Small intestine (tissue), 16 donors: ENCODE measurements at places on chromosomes 2 and 18. TPM values are rescaled to one million over a fixed set of nuclear protein-coding genes. Genes with fewer than 3 reads are reported as not detected.

The CCDC88A gene
- polyA plus RNA-seq: 3.0 TPM

The SLC38A11 gene
- polyA plus RNA-seq: 22.8 TPM

DNA sequence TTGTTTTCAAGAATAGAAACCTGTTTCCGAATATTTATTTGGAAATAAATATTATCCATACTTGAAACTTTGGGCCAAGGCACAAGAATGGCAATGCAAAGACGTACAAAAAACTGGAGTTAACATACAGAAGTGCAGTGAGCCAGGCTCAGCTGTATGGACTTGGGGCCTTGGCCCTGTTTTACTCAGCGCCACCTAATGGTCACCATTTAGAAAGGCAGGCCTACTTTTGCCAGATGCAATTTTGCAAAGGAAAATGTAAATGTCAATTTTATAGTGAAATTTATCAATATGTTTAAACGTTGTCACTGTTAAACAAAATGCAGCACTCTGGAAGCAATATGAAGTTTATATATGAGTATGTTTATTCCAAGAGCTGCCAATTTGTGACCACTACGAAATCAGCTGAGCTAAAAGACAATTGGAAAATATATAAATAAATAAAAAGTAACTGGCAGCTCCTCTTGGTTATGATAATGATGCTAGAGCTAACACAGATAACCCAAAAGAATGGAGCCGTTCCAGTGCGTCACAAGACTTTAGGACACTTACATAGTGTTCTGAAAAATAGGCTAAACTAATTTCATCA lies 155.0 kb downstream of the ARHGAP15 start:
- DNase-seq: peak; percentile 20

The DSC2 gene
- 15.9 TPM for polyA plus RNA-seq

DNA sequence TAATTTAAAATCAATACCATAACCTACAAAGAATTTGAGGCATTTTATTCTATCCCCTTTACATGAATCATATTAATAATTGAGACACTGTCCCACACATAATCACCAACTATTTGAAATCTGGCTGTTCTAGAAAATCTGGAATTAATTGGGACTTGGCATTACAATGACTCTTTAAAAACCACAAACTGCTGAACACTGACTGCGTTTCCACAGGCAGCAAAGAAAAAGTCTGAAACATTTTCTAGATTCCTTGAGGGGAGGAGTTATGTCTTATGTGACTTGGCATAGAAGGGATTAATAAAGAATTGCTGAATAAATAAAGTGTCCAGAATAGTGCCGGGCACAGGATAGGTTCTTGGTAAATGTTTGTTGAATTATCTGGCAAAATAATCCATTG lies 61.4 kb downstream of the GPR39 start:
- no peak for DNase-seq

DNA sequence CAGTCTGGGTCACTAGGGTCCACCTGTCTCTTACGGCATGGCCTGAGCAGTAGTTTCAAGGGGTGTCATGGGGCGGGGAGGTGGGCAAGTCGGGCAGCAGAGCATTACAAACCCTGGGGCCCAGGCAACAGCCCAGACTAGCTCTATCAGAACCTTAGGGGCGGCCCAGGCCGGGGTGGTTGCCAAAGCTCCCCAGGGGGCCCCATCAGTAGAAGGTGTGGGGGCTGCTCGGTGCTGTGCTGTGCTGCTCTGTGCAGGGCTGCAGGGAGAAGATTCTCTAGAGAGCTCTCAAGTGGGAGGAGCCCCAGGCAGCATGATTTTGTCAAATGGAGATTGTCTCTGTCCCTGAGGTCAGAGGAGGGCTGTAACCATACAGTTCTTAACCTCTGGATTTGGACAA lies 36.4 kb upstream of the SLC14A1 start:
- no peak for DNase-seq

The CDH20 gene
- not detected for polyA plus RNA-seq

- DNase-seq: no peak
Measured at GRCh38 chr18:21943456-21943855, 202.9 kb downstream of the MIB1 start.

- peak; percentile 62 for DNase-seq
Measured at GRCh38 chr2:219398721-219399363, 11.1 kb upstream of the DNPEP start.

DNA sequence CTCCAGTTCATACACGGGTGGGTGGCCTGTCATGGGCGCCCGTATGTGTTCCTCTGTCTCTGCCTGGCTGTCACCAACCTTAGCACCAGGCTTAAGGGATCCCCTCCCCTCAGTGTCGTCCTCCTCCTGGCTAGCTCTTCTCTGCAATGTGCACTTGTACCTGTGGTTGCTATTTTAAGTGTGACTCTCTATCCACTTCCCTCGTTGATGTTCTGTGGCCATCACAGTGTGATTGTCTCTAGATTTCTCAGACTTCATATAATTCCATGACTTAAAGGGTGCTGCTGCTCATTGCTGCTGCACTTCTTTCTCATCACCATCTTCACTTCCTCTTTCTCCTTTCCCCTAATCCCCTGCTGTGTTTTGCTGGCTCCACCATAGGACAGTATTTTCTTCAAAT lies 143.4 kb downstream of the EML6 start:
- DNase-seq: no peak

The BMPR2 gene
- 10.5 TPM for polyA plus RNA-seq

DNA sequence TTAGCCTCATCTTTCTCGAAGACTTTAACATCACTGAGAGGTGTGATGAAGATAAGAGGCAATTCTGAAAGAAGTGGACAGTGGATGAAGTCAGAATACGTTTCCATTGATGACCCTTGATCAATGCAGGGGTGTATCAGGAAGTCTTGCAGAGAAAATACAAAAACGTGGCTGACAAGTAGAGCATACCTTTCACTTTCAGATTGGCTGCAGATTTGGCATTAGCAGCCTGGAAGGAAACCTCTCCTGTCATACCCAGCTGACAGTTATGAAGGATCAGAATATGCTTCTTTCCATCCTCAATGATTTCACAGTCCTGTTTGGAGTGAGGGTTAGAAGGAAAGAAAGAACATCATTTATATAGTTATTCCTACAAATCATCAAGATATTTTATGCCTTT lies 152.5 kb downstream of the PLEKHA3 start:
- no peak for DNase-seq

- DNase-seq: no peak
Measured at GRCh38 chr2:172627181-172627580, 71.3 kb downstream of the PDK1 start.

DNA sequence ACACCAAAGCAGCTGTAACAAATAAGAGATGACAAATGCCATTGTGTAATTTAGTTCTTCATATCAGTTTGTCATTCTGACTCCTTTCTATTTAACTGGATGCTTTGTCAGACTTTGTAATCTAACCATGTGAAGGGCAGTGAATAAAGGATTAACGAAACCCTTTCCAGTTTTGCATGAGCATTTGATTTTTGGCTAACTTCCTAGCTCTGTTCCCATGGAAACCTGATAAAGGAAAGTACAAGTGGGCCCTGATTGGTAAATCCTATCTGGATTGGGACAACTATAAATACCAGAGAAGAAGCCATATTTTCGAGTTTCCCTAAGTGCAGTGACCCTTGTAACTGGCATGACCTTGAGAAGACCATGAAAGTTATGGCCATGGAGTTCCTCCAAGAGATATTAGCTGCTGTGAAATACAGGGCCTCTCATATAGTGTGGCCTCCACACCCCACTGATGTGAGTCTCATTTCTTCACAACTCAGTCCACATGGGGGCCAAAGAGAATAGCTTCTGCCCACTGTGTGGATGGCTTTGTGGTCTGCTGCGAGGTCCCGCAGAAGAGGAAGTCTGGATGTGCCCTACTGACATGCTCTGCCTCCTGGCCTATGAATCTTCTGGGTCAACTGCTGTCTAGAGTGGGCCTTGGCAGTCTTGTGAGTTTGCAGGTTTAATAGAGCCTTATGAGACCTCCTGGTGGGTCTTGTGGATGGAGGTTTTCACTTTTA lies 38.2 kb upstream of the CYP1B1 start:
- DNase-seq: no peak

DNA sequence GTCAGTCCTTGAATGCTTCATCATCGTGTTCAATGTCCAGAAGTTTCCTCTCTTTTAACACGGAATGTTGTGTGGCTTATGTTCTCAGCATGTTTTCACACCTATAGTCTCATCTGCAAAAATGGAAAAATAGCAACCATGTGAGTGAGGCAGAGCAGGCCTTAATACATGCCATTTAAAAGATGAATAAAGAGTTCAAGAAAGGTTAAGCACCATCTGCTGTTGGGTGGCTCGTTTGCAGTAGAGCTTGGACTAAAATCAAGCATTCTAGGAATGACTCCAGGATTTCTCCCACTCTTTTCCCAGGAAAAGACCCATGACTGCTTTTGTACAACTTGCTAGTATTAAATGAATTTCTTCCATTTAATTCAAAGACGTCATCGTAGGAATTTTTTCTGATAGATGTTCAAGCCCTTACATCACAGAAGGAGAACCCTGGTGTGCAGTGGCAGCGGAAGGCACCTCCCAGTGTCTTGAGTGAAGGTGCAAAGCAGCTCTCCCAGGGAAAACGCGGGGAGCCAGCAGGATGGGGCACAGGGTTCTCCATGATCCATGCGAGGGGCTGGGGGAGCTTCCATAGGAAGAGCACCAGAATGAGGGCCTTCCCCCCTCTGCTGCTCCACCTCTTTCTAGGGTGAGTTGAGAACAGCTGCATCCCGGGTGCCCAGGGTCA lies 9.6 kb downstream of the DCDC2C start:
- no peak for DNase-seq

- DNase-seq: no peak
Measured at GRCh38 chr18:23758281-23758680, 69.0 kb downstream of the LAMA3 start.

GRCh38 chr2:41087946-41088345 lies 636.1 kb upstream of the SLC8A1 start:
- no peak for DNase-seq

DNA sequence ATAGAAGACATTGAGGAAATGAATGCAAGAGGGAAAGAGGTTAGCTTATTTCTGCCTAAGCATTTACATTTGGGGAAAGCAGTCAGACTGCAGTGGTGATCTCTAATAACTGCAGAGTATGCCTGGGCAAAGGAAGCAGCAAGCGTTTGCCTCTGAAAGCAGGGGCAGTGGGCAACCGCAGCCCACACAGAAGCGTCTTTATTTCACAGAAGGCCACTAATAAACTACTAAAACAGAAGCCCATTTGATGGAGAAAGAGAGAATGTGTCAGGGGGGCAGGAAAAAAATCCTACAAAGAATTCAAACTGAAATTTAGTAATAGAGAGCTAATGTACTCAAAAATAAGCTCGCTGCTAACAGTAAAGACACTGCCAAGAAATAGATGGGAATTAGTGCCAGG lies 53.1 kb downstream of the LRRTM4 start:
- no peak for DNase-seq

GRCh38 chr2:17522303-17522702 lies 4.1 kb upstream of the RAD51AP2 start:
- no peak for DNase-seq

GRCh38 chr2:36753706-36754221 lies 57.3 kb downstream of the VIT start:
- no peak for DNase-seq

DNA sequence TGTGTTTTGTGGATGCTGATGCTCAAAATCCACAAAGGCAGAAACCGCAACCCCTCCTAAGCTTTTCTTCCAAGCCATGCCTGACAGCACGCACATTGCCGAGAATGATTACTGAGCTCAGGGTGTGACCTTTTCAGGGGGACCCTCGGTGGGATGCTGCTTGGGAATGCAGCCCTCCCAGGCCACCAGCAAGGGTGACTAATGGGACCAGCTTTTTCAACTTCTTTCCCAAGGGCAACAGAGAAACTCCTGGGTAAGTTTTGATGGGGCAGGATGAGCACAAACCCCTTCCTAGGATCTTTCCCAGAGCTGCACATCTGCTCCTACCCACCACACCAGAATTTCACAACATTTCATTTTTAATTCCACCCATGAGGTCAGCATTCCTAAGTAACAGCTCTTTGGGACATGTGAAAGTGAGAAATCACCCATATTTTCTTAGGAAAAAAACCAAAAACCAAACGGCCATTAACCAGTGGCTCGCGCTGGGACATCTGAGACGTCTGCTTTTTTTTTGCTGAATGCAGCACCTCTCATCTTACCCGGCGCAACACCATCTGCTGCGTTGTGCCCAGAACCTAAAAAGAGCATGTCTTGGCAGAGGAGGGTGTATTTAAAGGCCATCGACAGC lies 119.0 kb downstream of the ARL4C start:
- DNase-seq: no peak
